ENCODE measurements at places on chromosomes 6 and 20. TPM values are rescaled to one million over a fixed set of nuclear protein-coding genes. Genes with fewer than 3 reads are reported as not detected.

DNA sequence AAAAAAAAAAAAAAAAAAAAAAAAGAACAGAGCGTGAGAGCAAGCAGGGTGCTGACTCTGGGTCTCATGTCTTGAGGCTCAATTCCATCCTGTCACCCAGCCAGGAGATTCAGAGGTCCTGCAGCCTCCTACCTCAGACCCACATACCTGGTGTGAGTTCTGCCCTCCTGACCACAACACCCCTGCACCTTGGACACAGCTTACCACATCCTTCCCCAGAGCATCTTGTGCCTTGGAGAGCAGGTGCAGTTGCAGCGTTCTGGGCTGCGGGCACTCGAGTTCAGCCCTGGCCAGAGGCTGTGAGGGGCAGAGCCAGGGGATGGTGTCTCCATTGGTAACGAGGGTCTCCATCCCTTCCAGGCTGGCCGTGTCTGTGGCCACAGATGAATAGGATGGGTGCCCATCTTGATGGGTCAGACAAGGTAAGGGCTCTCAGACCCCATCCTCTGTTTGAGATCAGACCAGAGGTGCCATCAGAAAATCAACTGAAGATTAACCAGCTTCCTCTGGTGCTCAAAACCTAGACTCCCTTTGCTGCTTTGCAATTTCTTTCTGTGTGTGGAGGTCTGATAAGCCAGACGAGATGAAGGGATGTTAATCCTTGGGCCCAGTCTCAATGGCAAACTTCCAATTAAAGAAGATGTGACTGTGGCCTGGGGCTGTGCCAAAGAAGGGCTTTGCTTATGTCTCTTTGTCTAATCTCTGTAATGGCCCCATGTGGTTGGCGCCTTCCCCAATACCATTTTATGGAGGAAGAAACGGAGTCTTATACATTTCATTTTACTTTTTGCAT is 14.7 kb upstream of the ZNF831 start:
- no peak for DNase-seq

DNA sequence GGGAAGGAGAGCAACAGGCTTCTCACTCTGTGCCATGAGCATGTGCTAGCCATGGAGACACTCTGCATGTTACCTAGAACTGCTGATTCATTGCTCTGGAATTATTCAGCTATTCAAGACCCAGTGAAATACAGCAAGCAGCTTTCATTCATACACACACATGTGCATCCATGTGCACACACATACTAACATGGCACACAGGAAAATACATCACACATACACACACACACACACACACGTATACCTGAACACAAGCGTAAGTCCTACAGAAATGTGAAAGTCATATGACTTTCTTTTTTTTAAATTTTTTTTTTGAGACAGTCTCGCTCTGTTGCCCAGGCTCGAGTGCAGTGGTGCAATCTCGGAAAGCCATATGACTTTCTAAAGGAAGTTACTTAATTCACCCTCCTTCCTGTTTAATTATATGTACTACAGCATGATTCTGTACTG is 108.2 kb upstream of the NFATC2 start:
- no peak for DNase-seq

DNA sequence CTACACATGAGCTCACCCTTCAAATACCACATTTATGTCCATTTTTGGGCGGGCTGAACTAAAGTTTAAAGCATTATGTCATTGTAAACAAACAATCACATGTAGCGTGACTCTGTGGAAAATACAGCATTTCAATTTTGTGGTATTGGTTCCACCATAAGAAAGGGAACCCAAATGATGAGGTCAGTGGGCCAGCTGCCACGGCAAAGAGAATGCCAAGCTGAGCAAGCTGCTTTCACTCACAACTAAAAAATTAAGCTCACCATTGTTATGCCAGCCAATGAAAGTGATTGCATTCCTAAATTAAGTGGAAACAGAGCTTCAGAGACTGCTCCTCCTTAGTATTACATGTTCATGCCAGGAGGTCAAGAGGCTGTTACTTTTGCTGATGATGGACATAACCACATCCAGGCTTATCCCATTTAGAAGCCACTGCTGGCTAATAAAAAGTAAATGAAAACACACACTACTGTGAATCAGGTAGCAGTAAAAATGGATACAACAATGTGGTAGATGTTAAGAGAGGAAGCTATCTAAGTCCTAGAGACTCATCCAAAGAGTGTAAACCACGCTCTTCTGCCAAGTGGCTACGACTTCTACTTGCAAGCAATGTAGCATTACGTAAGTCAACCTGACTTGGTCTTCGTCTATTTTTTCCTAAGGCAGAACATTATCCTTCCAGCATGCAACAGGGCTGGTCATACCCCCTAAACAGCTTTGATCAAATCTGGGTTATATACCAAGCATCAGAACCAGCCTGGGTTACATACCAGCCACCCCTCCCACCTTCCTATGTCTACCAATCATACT is 164.8 kb downstream of the BACH2 start:
- DNase-seq = no peak

- no peak for DNase-seq
Measured at GRCh38 chr6:76861403-76861802, 601.9 kb downstream of the HTR1B start.

- no peak for DNase-seq
Measured at GRCh38 chr6:18022398-18023231, 35.2 kb upstream of the KIF13A start.

GRCh38 chr6:36786055-36786675 is 53.1 kb downstream of the CPNE5 start:
- DNase-seq = no peak

DNA sequence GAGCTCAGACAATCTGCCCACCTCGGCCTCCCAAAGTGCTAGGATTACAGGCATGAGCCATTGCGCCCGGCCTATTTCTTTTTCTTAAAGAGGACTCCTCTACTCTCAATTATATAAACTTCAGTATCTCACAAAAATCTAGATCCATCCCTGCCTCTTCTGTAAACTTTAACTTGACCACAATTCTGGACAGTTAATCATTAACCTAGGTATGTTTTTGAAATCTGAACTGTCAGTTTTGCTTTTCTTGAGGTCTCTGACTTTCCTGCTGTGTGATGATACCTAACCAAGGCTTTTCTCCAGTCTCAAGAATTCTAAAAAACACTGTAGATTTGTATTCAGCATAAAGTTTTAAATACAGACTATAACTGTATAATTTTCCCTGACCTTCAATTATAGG is 388.2 kb upstream of the SYNCRIP start:
- DNase-seq = no peak

DNA sequence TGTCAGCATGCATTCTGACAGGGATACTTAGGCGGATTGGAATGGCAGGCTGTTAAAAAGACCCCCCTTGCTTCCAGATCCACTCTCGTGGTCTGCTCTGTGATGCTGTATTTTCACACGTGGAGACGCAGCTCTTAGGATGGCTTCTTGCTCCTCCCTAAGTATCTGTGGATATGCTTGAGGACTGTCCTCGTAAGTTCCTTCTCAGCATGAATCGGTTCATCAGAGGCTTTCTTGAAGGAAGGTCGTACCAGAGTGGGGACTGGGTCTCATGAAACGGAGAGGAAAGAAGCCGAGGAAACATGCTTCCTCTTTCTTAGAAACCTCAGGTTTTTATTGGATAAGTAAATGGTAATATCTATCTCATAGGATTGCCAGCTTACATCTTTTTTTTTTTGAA is 220.4 kb downstream of the FARS2 start:
- DNase-seq = no peak

- DNase-seq = no peak
Measured at GRCh38 chr6:56297022-56297989, 49.9 kb upstream of the COL21A1 start.

- DNase-seq = no peak
Measured at GRCh38 chr6:108114841-108115597, 40.5 kb upstream of the OSTM1 start.

DNA sequence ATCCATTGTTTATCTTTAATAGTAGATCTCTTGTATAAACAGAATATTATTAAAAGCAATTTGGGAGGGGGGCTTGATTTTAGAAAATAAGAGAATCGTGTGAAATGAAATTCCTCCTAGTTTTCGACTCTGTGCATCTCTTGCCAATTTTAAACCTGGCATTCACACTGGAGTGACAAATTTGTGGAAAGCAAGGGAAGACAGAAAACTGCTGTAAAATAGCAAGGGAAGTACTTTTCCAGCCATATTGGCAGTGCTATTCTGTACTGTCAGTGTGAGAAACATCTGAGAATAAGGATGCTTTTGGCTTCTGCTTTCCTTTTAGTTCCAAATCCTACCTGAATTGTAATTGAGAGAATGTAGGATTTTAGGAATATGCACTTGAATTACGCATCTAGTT is 40.2 kb downstream of the TOP1 start:
- DNase-seq = no peak

DNA sequence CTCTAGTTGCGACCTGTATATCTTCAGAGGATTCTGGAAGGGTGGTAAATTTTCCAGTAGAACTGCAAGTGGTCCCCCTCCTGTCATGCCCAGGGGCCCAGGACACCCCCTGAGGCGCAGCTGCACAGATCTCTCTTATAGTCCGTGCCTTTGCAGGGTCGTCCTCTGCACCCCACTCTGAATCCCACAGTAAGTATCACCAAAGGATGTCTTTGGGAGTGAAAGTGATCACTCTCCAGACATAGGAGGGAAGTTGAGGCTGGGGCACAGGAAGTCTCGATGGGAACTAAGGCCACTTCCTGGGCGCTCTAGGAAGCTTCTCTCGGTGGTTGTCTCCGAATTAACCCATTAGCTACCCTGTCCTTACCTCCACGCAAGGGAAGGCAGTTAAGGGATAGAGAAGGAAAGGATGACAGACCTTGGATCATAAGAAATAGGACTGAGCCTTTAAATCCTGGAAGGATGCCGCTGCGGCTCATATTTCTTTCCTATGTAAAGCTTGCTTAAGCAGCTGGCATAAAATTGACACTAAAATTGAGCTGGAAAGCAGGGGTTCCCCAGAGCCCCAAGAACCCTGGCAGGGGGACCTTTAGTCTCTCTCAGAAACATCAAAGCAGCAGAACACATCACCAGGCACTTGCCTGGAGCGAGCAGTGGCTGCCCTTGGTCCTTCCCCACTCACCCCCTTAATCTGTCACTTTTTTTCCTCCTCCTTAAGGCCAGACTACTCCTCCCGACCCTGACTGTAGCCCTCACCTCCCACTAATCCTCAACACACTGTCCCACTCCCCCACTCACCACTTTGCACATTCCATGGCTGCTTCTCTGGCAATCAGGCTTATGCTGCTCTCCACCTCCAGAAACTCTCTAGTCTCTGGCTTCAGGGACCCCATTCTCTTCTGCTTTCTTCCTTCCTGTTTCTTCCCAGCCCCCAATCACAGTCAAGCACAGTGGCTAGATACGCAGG is at the start of gene ZKSCAN4:
ZKSCAN4 (minus strand) TSS at position 261 of the 967 bp plus-strand sequence. CDS start 289 bp downstream, outside the sequence.
- peak; percentile 80 for DNase-seq

GRCh38 chr20:44198872-44199271 is 11.7 kb downstream of the OSER1 start:
- DNase-seq = no peak

GRCh38 chr6:108395297-108395696 is 100.4 kb downstream of the AFG1L start:
- DNase-seq = no peak

- DNase-seq = peak; percentile 19
Measured at GRCh38 chr6:137944793-137945498, 77.9 kb downstream of the TNFAIP3 start.

- DNase-seq = no peak
Measured at GRCh38 chr6:159890792-159891191, at the start of gene MAS1. MAS1 (plus strand) TSS chr6:159890988; CDS start chr6:159906956, 15,968 bp downstream.

GRCh38 chr6:11682561-11682975 is 96.0 kb downstream of the ADTRP start:
- no peak for DNase-seq

- no peak for DNase-seq
Measured at GRCh38 chr6:108851756-108852155, 3.5 kb downstream of the ARMC2 start.

GRCh38 chr20:57953638-57954037 is 243.8 kb upstream of the PMEPA1 start:
- no peak for DNase-seq

GRCh38 chr6:53100561-53100960 is 35.4 kb downstream of the FBXO9 start:
- DNase-seq = no peak

DNA sequence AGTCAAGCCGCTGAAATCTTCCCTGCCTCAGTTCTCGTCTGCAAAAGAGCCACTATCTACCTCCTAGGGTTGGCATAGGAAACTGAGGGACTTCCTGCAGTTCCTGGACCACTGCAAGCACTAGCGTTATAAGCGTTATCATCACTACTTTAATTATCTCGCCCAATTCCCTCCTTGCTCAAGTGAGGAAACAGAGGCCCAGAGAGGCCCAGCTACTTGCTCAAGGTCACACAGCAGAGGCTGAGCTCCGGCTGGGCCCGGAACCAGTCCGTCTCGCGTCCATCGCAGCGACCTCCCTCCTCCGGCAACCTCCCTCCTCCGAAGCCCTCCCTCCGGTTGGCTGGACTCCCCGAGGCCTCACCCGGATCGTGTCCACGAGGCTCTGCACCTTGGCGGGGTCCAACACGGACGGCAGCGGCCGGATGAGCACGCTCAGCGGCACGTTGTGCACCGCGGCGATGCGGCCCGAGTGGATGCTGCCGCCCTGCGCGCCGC is 338 bp downstream of the SRXN1 start:
- DNase-seq = no peak

DNA sequence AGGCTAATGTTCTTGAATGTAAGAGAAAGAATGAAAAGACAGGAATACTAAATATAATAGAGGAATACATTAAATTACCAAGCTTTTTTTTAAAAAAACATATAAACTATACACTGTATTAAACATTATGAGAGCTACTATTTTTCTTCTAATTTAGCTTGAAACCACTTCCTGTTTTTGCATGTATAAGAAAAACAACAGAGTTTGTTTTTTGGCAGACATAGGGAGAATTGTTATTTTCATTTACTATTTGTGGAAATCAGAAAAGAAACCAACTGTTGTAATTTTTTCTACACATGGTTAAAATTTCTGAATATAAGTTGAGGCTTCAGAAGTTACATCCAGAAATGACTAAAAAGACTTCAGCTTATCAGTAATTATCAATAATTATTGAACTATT is 991.8 kb upstream of the GJE1 start:
- DNase-seq = no peak

Gene MUC21
- not detected for polyA plus RNA-seq

Gene C6orf132
- polyA plus RNA-seq = 4.8 TPM

Gene SIRPB1
- polyA plus RNA-seq = 1.5 TPM

Gene FAM162B
- polyA plus RNA-seq = 7.4 TPM

Gene NELFCD
- 108 TPM for polyA plus RNA-seq

Gene BCAS4
- 5.6 TPM for polyA plus RNA-seq

Gene IMPG1
- polyA plus RNA-seq = 1.3 TPM

Gene B3GAT2
- 1.1 TPM for polyA plus RNA-seq

Gene TBX18
- polyA plus RNA-seq = 10.0 TPM

Gene PDE10A
- polyA plus RNA-seq = 17.2 TPM
